Cerebellar cortex (tissue), 1 donor: ENCODE measurements at places on chromosomes 3 and 15.

GRCh38 chr3:59733041-59733809, 683.4 kb upstream of the CFAP20DC start:
- DNase-seq: no peak

- no peak for DNase-seq
These were observed 267.3 kb upstream of the AZI2 start for GRCh38 chr3:28615971-28616370.

- DNase-seq: no peak
These were observed 733.4 kb downstream of the TUSC7 start for GRCh38 chr3:117443014-117443413.

- DNase-seq: no peak
These were observed 15.0 kb downstream of the ACAA1 start for GRCh38 chr3:38121832-38122461.

- DNase-seq: no peak
These were observed 197.3 kb upstream of the LINGO1 start for GRCh38 chr15:77830051-77830468.

DNA sequence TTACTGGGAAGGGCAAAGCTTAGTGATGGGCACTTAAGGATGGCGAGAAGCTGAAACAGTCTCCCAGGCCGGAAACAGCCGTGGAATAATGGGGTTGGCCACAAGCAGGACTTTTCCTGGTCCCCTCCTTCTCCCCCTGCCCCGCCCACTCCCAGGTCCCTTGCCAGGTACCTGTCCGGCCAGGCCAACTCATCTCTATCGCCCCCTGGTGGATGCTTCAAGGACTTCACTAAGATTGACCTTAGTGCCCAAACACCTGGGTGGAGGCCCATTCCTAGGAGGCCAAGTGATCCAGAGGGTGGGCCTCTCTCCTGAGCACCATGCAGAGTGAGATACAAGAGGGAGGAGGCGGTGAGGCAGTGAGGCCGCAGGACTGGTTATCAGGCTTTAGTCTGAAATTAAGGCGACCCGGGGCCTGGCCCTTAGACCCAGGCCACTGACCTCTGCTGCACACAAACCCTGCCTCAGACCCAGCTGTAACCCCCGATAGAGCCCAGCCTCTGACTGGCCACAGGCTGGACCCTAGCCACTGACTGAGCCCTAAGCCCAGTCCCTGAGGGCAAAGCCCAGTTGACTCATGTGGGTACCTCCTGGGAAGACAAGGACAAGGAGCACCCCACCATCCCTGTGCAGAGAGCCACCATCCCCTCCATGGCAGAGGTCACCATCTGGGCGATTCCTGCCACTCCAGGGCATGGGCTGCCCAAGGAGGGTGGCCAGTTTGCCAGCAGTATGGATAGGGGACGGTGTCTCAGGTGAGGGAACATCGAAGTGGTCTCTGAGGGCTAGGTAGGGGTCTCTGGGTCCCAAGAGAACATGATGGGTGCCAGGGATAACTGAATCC, 37.6 kb downstream of the VIPR1 start:
- DNase-seq: peak; percentile 40

GRCh38 chr3:52385157-52385556, 59.7 kb downstream of the SEMA3G start:
- DNase-seq: peak; percentile 54
